EH (cell line): ENCODE measurements at places on chromosomes 2 and 18.

- no peak for DNase-seq
Measured at GRCh38 chr2:23378496-23378895, 6.5 kb upstream of the KLHL29 start.

DNA sequence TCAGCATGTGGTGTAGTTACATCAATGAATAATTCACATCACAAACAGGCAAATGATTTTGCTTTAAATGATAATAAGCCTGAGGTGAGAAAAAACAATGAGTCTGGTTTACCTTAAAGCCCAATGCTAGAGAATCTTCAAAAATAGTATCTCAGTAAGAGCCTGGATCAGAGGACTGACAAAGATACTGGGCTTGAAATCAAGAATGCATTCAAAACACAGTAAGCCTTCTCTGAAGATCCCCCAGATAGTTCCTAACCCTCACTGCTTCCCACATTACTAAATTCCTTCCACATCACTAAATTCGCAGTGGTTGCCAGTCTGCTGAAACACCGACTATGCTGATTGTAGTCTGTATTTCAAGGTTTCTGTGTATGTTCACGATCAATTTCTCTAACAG lies 514.9 kb downstream of the SUCLG1 start:
- DNase-seq, result no peak

DNA sequence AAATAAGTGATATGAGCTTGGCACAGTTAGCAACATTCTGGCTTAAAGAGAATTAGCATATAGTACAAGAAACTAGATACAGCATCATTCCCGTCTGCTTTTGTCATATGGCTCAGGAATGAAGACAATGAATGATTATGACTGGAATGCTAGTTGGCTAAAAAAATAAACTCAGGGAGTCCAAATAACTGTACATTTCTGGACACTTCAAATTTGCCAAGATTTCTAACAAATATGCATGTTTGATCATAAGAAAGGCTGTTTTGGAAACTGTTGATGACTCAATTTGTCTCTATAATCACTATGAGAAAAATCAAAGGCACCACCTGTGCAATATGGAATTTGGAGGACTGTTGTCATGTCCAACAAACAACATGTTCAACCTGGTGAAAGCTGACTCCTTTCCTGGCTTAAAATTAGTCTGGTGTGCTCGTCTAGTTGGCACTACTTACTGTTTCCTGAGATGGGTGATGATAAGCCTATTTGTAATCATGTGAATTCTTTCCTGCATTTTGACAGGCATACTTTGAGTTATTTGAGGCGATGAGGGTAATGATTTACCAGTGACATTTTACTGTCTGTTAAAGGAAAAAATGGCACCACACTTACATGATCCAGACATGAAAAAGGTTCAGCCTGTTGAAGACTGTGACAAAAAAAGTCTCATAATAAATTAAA lies 133.9 kb upstream of the CDH20 start:
- DNase-seq, result peak; percentile 12

DNA sequence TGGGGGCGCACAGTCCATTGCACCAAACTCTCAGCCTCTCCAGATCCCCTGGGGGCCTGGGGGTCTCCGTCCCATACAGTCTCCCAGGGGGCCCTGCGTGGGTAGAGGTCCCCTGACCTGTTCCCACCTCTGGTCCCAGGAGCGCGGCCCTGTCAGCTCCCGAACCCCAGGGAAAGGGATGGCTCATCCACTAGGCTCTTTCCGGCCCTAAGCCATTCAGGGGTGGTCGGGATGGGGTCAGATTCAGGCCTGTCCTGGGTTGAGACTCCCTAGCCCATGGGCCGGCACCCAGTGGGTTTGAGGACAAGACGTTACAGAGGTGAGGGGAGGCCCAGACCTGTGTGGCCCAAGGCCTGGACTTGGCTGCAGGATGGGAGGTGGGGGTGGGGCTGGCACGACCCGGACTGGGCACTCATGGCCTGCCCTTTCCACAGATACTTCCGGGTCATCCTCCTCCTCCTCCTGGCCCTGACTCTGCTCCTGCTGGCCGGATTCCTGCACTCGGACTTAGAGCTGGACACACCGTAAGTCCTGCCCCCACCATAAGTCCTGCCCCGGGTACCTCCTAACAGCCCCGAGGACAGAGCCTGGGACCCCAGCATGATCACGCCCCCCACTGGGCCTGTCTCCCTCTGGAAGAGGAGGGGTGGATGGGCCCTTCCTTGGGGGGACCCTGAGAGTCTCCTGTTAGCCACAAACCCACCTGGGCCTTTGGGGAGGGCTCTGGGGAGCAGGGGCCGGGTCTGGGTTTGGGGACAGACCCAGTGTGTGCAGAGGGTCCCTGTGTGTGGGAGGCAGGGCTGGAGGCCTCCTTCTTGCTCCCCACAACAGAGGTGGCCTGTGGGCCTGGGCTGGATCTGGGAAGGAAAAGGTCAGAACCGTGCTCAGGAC lies 10.1 kb upstream of the NEU4 start:
- DNase-seq, result no peak

DNA sequence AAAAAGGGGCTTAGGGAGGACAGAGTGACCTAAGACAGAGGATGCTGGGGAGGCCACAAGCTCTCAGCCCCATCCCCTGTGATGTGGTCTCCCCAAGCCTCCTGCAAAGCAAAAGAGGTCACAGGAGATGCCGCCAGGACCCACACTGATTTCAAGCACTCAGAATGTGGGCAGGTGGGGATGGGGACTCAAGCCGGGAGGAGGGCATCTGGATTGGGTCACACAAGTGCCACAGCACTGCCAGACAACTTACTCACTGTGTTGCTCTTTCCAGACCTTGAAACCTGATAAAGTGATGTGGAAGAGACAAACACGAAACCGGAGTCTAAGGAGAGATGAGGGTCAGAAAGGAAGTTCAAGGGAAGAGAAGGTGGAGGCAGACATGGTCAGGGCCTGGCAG lies 95.7 kb downstream of the TTC32 start:
- DNase-seq, result no peak

GRCh38 chr18:36942264-36942663 lies 113.3 kb downstream of the KIAA1328 start:
- DNase-seq, result peak; percentile 54

- no peak for DNase-seq
Measured at GRCh38 chr2:16625759-16626158, 39.9 kb downstream of the CYRIA start.

GRCh38 chr2:174473796-174474195 lies 13.0 kb downstream of the GPR155 start:
- DNase-seq, result peak; percentile 79

GRCh38 chr2:219947575-219947974 lies 320.1 kb downstream of the SLC4A3 start:
- DNase-seq, result peak; percentile 77

GRCh38 chr2:55309446-55309845 lies 40.4 kb upstream of the MTIF2 start:
- DNase-seq, result peak; percentile 72

DNA sequence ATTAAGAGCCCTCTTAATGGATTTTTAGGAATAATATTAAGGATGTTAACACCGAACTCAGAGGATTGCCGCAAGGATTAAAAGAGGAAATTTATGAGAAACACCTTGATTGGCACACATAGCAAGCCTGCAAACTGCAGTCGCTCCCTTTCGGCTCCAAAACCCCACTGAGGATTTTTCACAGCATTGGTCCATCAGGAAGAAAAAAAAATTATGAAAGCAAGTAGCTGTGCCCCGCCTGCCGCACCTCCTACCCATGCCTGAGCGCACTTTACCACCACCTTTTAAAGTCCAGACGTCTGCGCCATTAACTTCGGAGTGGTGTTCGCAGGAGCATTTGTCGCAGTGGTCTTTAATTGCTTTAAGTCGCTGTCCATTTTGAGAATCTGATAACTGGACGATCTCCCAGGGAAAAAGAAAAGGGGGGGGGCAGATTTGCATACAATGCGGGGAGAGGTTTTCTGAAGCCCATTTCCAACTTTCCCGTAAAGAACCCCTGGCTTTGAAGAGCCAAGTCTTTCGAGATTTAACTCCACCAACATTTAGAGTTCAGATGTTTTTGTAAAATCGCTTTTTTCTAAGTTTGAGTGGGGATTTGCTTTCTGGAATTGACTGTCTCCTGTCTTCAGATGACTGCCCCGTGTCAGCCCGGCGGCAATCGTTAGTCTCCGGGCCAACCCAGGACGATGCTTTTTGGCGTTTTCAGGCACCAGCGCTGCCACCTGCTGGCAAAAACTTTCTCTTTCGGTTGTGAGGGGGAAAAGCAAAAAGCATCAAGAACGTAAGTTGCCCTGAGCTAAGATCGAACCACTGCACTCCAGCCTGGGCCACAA lies 913 bp upstream of the TRABD2A start:
- DNase-seq, result peak; percentile 83

DNA sequence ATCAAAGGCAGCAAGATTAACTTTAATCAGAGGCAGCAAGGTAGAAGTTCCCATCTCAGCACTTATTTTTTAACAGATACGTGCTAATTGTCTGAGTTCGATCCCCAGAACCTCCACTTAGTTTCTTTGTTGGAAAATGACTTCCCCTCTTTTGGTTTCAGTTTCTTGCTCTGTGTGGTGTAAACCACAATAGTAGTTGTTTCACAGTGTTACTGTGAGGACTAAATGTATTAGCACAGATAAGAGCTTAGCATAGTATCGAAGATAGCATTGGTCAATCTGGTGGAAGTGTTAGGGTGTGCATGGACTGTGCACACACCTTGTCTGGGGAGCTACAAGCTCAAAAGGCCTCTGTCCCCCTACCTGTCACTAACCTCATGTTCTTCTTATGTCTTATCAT lies 988.3 kb upstream of the GYPC start:
- no peak for DNase-seq

GRCh38 chr18:45978084-45978483 lies 11.0 kb upstream of the EPG5 start:
- no peak for DNase-seq

- peak; percentile 91 for DNase-seq
Measured at GRCh38 chr2:240250985-240251847, 110.8 kb upstream of the OTOS start.

GRCh38 chr2:45681675-45682074 lies 30.2 kb downstream of the PRKCE start:
- DNase-seq, result peak; percentile 92

DNA sequence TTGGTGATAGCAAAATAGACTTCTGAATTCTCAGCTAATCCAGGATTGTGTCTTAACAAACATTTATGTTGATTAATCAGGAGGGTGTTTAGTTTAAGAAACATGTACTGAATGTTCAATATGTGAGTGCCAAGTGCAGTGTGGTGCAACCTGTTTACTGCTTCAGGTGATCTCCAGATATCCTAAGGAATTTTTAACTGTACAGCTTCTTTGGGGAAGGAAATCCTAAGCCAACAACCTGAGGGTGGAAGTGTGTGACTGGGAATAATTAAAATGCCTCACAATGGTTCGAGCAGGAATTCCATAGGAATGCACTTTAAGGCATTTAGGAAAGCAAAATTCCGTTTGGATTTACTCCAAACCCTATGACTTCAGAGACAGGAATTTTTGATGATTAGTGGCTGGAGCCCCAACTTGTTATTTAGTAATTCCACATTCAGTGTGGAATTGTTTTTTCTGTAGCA lies 16.4 kb downstream of the CRIM1 start:
- DNase-seq, result peak; percentile 97

DNA sequence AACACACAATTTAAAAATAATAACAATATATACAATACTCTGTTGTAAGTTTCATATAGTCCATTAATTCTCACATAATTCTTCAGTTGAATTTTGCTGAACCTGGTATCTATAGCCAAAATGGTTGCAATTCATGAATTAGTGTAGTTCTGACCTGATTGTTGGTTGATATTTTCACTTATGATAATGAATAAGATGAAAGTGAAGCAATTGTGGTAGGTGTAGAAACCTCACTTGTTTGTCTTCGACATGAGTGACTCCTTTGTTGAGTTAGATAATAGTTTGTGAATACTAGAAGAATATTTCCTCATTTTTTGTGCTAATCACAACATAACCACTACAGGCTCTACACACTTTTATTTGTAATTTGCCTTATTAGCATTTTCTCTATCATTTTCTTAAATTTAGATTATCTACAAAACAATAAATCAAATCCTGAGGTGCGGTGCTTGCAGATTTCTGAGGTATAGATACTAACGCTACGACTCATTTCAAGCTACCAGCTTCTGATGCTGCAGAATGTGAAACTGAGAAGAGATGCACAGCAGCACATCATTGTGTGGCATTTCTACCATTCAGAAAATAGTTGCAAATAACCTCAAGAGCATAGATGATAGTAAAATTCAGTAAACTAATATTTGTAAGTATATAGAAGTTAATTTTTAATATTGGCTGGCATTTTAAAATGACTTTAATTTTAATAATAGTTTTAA lies 117.9 kb downstream of the KCNH7 start:
- no peak for DNase-seq

GRCh38 chr2:16266571-16266970 lies 326.2 kb downstream of the MYCN start:
- no peak for DNase-seq
